ENCODE measurements at places on chromosomes 7 and 10.

- DNase-seq = no peak
Observed at GRCh38 chr10:31819391-31819820, 109.2 kb downstream of the ARHGAP12 start.

GRCh38 chr10:110962443-110962842 is 43.0 kb downstream of the SHOC2 start:
- DNase-seq = no peak

DNA sequence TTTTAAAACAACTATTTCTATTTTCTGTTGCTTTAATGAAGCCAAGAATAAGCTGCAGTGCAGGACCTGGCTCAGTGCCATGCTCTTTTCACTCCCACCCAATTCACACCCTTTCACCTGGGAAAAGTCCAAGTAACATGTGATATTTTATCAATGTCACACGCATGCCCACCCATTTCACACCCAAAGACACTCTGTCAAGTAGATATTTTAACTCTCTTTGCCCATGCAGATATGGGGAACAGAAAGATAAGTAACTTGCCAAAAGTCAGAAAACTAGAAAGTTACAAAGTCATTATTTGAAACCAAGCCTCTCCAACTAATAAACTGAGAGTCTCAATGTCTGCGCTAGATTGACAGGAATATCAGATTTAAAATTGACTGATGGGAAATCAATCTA is 706.7 kb upstream of the PHF14 start:
- no peak for DNase-seq

GRCh38 chr10:101042667-101043362 is 11.8 kb downstream of the SFXN3 start:
- DNase-seq = peak; percentile 93

GRCh38 chr10:123136806-123137642 is 1.3 kb downstream of the HMX3 start:
- no peak for DNase-seq

DNA sequence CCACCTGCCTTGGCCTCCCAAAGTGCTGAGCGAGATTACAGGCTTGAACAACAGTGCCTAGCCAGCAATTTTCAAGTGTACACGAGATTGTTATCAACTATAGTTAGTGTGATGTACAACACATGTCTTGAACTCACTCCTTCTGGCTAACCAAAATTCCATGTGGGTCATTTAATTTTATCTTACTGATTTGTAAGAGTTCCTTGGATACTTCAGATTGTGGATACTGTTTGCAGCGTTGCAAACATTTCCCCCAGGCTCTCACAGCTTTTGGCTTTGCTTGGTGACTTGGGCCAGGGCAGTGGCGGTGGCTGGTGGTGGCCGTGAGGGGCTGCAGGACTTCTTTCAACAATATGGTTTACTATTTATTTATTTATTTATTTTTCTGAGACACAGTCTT is 8.5 kb upstream of the TMEM270 start:
- no peak for DNase-seq

GRCh38 chr10:35927990-35928488 is 285.9 kb upstream of the FZD8 start:
- DNase-seq = no peak

DNA sequence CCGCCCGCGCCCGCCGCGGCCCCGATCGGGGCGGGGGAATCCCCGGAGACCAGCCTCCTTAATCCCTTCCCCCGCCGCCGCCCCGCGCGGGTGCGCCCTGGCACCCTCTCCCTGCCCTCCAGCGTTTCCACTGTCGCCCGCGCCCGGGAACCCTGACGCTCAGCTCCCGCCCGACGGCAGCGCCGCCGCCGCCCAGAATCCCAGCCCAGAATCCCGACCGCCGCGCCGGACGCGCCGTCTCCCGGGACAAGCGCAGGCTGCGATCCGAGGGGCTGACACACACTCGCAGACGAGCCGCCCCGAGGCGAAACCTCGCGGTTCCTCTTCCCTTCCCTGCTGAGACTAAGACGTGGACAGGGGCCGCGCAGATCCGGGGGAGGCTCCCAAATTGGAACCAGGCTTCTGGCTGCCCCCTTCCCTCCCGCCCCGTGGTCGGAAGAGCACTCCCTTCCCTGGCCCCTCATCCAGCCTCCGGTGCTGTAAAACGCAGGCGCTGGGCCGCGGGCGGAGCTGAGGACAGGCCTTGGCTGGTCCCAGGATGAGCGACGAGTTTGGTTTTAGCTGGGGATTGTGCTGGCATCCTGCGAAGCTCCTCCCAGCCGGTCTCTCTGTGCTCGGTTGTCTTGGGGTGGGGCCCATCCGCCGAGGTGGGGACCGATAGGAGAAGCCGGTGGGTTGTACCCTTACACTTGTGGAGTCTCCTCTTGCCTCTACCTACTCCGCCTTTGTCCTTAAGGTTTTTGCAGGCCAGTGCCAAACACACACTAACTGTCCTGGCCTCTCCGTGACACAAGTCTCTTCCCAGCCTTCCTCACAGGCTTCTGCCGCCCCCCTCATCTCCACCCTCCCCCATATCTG is 1.1 kb downstream of the MARVELD1 start:
- peak; percentile 52 for DNase-seq

DNA sequence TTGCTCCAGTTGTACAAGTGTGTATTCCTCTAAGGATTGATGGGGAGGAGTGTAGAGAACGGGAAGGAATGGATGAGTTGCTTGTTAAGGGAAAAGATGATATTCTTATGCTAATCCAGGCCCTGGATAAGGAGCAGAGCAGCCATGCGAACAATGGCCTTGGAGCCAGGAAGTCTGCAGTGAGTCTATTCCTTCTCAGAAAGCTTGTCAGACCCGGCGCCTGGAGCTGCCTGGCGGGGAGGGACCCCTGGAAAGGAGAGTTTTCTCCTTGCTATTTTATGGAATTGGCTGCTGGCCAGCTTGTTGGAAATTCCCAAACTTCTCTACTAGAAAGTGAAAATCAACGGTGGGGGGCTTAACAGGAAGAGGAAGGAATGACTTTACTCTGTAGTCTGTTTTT is 89.1 kb downstream of the MMRN2 start:
- DNase-seq = peak; percentile 15

- no peak for DNase-seq
Observed at GRCh38 chr7:79608005-79608404, 154.5 kb upstream of the MAGI2 start.

DNA sequence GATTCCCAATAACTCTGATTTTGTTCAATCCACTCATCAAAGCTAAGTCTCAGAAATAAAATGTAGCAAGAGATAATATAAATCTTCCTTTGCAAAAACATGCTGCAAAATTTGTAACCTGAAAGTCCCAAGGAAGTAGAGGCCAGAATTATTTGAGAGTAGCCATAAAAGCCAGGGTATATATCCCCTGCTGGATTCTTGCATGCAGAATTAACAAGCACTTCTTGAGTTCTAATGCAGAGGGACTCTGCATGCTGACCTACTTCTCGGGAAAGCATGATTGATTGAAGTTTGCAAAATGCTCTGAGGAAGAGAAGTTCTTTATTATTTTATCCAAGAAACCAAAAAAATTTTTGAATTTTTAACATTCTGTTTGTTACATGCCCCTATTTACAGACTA is 121.6 kb downstream of the THSD7A start:
- no peak for DNase-seq

DNA sequence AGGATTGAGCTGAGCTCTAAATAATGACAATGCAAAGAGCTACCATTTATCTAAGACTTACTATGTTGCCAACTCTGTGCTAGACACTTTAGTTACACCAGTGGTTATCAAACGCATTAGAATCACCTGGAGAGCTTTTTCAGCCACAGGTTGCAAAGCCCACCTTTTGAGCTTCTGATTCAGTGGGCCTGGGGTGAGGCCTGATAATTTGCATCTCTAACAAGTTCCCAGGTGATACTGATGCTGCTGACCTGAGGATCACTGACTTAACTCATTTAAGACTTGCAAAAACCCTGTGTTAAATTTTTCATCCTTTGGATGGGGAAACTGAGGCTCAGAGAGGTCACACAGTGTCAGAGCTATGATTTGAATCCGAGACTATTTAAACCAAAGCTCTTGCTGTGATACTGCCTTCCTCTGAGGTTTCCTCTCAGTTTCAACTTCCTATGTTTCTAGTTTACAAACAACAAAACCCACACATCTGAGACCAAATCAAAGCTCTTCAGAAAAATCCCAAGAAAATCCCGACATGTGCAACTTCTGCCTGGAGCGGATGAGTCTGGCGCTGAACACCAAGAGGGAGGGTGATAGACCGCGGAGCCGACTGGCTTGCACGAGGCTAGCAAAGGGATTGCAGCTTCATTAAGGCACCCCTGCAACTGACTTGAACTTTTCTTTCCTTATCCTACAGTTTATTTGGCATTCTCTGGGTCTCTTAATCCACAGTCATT is 124.9 kb downstream of the CYP26A1 start:
- DNase-seq = no peak

DNA sequence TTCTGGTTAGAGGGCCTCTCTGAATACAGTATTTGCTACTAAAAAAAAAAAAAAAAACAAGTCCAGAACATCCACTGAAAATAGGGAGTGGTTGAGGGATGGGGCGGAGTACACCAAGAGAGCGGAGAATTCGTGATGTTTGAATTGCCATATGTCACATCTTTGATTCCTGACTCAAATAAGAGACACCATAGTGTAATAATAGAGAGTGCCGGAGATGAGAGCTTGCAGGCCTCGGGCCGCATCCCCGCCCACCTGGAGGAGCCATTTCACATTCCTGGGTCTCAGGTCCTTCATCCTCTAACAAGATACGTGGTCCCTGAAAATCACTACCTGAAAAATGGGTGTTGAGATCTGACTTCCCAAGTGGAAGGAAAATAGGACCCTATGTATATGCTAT is 46.8 kb downstream of the KIAA1549 start:
- no peak for DNase-seq

DNA sequence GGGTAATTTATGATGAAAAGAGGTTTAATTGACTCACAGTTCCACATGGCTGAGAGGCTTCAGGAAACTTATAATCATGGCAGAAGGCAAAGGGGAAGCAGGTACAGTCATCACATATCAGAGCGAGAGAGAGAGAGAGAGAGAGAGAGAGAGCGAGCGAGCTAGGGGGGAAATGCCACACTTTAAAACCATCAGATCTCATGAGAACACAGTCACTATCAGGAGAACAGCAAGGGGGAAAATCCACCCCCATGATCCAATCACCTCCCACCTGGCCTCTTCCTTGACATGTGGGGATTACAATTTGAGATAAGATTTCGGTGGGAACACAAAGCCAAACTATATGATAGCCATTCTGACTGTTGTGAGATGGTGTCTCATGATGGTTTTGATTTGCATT is 576.3 kb downstream of the GFRA1 start:
- no peak for DNase-seq

DNA sequence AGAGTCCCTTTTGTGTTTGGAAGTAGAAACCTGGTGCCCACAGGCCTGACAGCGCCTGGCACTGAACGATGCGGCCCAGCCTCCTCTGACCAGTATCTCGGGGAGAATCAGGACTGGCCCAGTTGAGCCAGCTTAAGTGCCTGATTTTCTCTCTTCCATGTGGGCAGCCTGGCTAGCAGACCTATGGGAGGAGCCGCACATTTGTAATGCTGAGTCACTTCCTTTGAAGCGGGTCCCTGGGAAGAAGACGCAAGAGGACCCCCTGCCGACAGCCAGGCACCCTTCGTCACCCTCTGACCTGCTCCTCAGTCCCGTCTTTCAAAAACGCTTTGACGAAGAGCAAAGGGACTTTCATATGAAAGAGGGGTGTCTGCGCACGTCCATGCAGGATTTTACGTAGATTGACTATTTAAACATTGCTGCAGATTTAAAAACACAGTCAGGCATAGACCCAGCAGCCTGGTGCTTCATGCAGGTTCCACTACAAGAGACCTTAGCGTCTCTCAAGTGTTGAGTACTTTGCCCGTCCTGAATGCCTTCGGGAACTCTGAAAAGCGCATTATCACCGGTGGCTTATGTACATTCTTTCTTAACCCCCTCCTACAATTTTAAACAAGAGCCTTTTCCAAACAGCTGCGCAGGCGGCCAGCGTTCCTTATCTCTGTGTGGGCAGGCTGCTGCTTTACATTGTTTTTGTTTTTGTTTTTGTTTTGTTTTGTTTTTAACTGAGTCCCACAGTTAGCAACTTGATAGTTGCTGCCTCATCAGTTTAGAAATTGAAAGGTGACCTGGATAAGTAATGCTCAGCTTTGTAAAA is 36.5 kb upstream of the AP5Z1 start:
- peak; percentile 43 for DNase-seq

DNA sequence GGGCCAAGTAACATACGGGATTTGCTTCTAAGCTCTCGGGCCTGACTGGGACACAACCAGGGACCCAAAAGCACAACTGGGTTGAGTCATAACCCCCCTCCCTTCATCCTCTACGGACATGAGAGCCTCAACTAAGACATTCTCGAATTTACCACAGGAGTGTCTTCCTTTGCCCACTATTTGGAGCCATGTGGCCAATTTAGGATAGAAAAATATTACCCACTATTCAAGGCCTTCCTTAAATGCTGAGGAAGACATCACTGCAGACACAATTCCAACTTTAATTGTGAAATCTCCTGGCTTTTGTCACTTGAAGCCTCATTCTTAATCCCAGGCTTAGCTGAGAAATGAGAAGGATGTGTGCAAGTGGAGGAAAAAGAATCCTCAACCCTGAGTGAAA is 11.8 kb downstream of the CTBP2 start:
- no peak for DNase-seq

GRCh38 chr7:103990991-103991390 is 1.5 kb upstream of the RELN start:
- DNase-seq = no peak

GRCh38 chr10:119337796-119338432 is 130.5 kb downstream of the GRK5 start:
- peak; percentile 49 for DNase-seq

DNA sequence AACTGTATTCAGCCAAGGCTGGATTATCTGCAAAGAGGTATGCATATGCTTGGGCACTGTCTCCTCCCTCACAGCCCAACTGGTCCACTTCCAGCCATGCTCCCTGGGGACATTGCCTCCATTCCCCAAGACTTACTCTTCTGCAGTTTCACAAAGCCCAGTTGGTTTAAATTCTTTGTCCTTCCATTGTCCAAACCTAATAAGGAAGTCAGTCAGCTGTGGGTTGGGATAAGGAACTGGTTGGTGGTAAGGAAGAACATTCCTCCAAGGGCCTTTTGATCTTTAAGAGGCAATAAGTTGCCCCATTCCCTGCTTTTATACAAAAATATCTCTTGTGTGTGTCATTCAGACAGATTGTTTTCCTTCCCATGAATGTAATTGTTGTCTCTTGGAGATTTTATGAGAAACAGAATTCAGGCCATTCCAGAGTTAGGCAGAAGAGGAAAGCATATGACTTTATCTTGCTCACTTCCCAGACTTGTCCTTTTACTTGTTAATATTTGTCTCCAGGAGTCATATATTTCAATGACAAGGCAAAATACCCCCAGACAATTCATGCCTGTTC is 673.7 kb downstream of the SUGCT start:
- peak; percentile 32 for DNase-seq

- no peak for DNase-seq
Observed at GRCh38 chr10:96619120-96619519, 32.3 kb upstream of the TM9SF3 start.

- DNase-seq = no peak
Observed at GRCh38 chr7:54725255-54725654, 33.8 kb downstream of the SEC61G start.

- DNase-seq = no peak
Observed at GRCh38 chr7:158868764-158869410, 12.5 kb downstream of the DYNC2I1 start.

- DNase-seq = no peak
Observed at GRCh38 chr7:149261316-149261828, 624 bp upstream of the ZNF783 start.

All from dermis microvascular lymphatic vessel endothelial cell (primary cell).